Tracheal epithelial cell (primary cell): ENCODE measurements at places on chromosomes 12 and 14. TPM values are rescaled to one million over a fixed set of nuclear protein-coding genes. Genes with fewer than 3 reads are reported as not detected.

Gene POU6F1
- total RNA-seq, result 0.64 and 0.96 TPM in 2 replicates

Gene TMEM132D
- 0.24 TPM in 1 of 2 replicates, not detected in the other for total RNA-seq

Gene FITM1
- total RNA-seq, result under 0.01 and 0.24 TPM in 2 replicates

Gene CNTN1
- total RNA-seq, result 7.2 and 9.8 TPM in 2 replicates

Gene TIGAR
- total RNA-seq, result 9.0 and 11.6 TPM in 2 replicates

Gene VPS37B
- 19.3 and 25.6 TPM in 2 replicates for total RNA-seq

Gene RPGRIP1
- not detected in 2 replicates for total RNA-seq

Gene APOLD1
- 2.4 and 3.8 TPM in 2 replicates for total RNA-seq
